ENCODE measurements at places on chromosomes 7 and 10. TPM values are rescaled to one million over a fixed set of nuclear protein-coding genes. Genes with fewer than 3 reads are reported as not detected.

DNA sequence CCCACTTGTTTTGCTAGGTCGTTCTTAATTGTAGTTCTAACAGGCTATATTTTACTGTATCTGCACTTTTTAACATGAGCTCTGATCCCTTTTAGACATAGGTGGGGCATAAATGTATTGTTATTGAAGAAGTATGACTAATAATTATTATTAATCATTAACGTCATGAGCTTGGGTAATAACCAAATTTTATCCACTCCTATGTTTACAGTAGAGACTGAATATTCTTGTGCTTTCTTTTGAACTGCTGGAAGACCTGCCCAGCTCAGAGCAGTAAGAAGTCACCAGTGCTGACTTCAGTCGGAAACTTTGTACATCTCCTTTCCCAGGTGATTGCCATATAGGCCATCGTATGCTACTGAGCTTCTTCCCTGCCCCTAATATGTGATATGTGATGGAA lies 18.7 kb downstream of the PKD2L1 start:
- no peak for DNase-seq

GRCh38 chr7:140922741-140923345 lies 1.9 kb downstream of the BRAF start:
- DNase-seq: no peak

The TRPV5 gene
- not detected for total RNA-seq

The LIMK1 gene
- total RNA-seq: 66.0 TPM

GRCh38 chr10:71032887-71033286 lies 144.5 kb upstream of the PCBD1 start:
- DNase-seq: no peak

The DPYSL4 gene
- 1.0 TPM for total RNA-seq

DNA sequence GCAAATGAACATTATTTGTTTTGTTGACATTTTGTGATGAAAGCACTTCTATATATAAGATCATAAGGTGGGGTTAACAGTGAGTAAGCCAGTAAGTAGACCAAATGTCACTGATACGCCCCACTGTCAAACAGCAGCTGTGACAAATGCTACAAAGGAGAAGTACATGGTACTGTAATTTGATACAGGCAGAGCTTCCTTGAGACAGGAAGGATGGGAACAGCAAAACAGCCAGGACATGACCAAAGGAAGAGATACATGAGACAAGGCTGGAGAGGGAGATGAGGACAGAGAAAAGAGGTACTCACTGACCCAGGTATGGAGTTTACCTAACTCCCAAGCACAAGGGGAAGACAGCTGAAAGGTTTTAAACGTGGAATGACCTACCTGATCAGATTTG lies 127.0 kb downstream of the SRPK2 start:
- DNase-seq: no peak

DNA sequence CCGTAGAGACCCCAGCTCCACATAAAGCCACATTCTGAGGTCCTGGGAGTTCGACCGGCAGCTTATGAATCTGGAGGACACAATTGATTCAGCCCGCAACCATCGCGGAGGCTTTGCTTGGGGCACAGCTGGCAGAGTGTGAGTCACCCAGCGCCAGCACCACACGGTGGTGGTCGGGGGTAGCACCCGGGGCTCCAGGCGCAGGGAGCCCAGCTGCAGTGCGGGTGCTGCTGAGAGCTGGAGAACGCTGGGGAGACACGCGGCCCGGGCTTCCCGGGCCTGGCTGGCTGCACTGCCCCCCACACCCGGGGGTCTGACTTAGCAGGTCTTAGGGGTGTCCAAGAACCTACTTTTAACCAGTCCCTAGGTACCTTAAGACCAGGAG lies 87.9 kb downstream of the PAXIP1 start:
- no peak for DNase-seq

The PKD2L1 gene
- not detected for total RNA-seq

- DNase-seq: no peak
These were observed 191.7 kb upstream of the KLF6 start for GRCh38 chr10:3976718-3977117.

- DNase-seq: no peak
These were observed 70.6 kb downstream of the CNNM2 start for GRCh38 chr10:102988404-102989314.

The AMZ1 gene
- 0.07 TPM for total RNA-seq

GRCh38 chr7:24724451-24725190 lies 32.6 kb downstream of the GSDME start:
- no peak for DNase-seq

The UTF1 gene
- total RNA-seq: 0.33 TPM

The SPDYE11 gene
- not detected for total RNA-seq

- no peak for DNase-seq
These were observed 143.6 kb upstream of the KIF5B start for GRCh38 chr10:32199714-32200394.

GRCh38 chr7:156722043-156722826 lies 81.7 kb downstream of the RNF32 start:
- DNase-seq: no peak

The PRPS1L1 gene
- total RNA-seq: not detected

DNA sequence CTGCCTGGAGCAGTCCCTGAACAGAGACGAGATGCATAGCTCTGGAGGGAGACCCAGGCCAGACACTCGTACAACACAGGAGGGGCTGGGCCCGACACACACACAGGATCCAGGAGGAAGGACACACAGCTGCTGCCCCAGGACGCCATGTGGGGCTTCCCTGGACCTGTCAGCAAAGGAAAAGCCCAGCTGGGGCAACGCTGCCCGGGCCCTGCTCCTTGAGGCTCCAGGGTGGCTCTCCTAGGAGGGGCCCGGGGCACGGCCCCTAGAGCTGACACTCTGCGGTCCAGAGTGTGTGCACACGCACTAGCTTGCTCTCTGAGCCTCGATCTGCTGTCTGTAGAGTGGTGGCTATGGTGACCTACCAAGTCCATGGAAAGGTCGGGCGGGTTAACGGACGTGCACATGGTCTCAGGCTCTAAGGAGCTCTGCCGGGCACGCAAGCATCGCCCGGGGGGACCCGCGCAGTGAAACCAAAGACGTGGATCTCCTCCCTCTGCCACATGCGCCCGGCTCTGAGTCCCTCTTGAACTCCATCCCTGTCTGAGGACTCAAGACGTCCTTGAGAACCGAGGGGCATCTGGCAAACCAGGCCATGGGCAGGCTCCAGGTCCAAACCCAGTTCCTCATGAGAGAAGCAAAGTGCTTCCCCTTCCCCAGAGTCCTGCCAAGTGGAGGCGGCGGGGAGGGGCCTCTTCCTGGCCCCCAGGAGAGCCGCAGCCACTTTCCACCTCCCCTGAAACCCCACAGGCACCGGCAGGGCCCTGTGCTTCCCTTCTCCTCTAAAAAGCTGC lies 279.0 kb downstream of the ELFN1 start:
- no peak for DNase-seq

DNA sequence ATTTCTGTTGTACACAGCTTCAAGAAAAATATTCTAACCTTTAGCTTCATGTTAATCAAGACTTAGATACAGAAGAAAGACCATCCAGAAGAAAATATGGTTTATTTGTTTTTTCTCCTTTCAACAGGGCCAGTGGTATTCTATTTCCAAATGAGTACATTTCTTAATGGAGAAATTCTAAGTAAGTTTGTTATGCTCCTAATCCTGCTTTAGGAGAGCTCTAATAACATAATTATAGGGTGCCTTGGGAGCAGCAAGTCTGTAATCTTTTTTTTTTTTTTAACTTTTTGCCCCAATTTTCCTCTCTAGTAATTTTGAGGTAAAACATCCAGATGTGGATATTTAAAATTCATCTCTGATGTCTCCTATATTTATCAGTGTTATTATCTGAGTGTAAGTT lies 98.1 kb downstream of the ADD3 start:
- no peak for DNase-seq

The DNAJC30 gene
- 9.3 TPM for total RNA-seq

DNA sequence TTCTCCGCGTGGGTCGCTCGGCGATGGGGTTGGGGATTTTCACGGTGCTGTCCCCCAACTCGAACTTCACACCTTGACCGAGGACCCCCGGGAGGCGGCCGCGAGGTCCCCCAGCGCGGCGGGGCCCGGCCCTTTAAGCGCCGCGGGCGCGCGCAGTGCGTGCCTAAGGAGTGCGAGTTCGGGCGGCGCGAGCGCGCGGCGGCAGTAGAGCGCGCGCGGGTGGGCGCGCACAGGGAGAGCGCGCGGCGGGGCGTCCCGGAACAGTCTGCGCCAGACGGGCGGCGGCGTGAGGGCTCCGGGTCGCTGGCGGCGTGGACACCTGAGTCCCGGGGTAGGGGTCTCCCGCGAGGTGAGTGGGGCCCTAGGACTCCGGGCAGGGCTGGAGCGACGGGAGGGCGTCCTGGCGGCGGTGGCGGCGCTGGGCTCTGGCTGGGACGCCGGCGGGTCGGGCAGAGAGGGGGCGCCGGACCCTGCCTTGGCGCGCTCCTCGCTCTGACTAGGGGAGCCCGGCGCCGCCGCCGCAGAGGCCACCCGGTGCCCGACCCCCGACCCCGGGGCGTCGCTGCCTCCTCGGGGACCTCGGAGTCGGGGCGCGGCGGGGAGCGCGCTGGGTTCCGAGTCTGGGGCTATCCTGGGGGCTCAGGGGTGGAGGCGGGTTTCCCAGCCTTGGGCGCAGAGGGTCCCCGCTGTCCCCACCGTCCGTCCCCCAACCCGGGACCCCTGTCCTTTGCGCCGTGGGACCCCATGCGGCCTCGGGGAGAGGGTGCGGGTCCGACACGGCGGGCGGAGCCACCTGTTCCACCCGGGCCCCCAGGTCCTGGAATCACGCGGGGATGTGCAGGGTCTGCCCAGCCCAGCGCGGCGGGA lies at the start of gene PROSER2:
PROSER2 (plus strand) TSS at position 235 of the 867 bp plus-strand sequence. CDS start 28,722 bp downstream, outside the sequence.
- no peak for DNase-seq

The ABCA13 gene
- 0.05 TPM for total RNA-seq

The PDZD7 gene
- total RNA-seq: 1.2 TPM

DNA sequence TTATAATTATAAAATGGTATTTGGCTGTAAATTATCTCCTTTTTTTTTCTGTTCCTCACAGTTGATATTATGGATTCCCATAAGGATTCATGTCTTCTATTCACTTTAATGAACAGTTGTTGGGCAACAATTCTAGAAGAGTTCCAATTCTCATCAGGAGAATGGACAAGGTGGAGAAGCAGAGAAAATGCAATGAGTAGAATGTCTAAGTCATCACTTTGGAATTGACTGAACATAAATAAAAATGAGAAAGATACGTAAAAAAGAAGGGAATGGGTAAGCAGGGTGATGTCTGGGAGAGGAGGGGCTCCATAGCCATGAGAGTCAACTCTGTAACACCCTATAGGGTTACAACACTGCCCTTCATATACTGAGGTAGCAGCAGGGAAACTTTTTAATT lies 1.8 kb upstream of the CAV2 start:
- no peak for DNase-seq

- DNase-seq: no peak
These were observed 227.2 kb downstream of the ADAM12 start for GRCh38 chr10:126160971-126161630.

The ZNF727 gene
- total RNA-seq: 1.8 TPM

The KCNH2 gene
- 0.39 TPM for total RNA-seq
